ENCODE measurements at places on chromosomes 2 and 18.

DNA sequence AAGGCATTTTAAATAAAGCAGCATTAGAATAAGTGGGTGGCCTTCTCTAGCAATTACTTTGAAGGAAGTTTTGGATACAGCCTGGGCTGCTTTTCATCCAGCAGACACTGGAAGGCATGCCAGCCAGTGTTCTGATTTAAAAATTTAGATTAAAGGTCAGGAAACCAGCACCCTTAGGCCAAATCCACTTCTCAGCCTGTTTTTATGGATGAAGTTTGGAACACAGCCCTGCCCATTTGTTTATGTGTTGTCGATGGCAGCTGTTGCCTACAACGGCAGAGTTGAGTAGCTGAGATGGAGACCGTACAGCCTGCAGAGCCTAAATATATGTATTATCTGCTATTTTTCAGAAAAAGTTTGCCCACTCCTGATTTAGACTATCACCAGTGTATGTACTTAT is 313.6 kb upstream of the ACVR2A start:
- no peaks in the 10 kb centered on the region for H3K27me3 ChIP-seq
- no peaks in the 10 kb centered on the region for H3K36me3 ChIP-seq
- no peak overlapping the region for H3K4me3 ChIP-seq
- DNase-seq = no peak

DNA sequence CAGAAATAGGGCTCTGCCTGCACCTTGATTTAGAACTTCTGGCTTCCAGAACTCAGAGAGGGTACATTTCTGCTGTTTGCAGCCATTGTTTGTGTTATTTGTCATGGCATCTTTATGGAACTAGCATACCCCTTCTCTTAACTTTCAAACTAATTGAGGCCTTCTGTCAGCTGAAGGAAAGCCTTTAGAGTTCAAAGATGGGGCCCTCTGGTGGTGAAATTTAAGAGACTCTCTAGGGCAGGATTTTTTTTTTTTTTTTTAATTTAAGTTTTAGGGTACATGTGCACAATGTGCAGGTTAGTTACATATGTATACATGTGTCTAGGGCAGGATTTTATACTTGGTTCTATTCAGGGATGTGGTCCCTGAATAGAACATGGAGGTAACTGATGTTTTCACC is 260.6 kb upstream of the LINC00305 start:
- H3K27me3 ChIP-seq = no peaks in the 10 kb centered on the region
- DNase-seq = no peak
- no peak overlapping the region for H3K4me3 ChIP-seq
- H3K27ac ChIP-seq = no peak overlapping the region
- H3K36me3 ChIP-seq = no peaks in the 10 kb centered on the region

- H3K27me3 ChIP-seq = peaks cover 8% of the 10 kb centered on the region
- H3K4me3 ChIP-seq = no peak overlapping the region
Observed at GRCh38 chr18:505483-506122, 5.1 kb upstream of the COLEC12 start.

DNA sequence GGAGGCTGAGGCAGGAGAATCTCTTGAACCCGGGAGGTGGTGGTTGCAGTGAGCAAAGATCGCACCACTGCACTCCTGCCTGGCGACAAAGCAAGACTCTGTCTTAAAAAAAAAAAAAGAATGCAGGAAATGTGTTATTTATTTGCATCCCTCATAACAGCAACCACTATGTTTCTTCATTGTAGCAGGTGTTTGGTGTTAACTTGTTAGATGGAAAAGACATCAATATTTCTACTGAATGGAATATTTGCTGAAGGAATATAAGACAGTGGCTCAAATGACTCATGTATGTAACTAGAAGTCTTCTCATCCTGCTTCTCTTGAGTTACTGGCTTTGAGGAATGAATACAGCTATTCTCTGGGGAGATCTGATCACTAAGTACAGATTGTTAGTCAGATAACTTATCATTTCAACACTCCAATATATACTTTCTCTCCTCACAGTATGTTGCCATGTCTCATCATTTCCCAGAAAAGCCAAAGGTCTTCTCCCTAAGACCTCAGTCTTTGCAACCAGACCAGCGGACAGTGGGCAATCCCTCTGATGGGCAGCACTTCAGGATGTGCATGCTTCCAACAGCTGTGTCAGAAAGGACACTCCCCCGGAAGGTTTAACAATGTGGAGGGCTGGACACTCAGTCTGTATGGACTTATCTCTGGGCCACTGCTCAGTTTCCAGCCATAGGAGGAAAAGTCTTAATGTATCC is 104.4 kb upstream of the STK17B start:
- H3K4me1 ChIP-seq = peaks cover 7% of the 10 kb centered on the region
- H3K4me3 ChIP-seq = no peak overlapping the region
- H3K27me3 ChIP-seq = no peaks in the 10 kb centered on the region
- no peak for DNase-seq
- H3K27ac ChIP-seq = no peak overlapping the region

DNA sequence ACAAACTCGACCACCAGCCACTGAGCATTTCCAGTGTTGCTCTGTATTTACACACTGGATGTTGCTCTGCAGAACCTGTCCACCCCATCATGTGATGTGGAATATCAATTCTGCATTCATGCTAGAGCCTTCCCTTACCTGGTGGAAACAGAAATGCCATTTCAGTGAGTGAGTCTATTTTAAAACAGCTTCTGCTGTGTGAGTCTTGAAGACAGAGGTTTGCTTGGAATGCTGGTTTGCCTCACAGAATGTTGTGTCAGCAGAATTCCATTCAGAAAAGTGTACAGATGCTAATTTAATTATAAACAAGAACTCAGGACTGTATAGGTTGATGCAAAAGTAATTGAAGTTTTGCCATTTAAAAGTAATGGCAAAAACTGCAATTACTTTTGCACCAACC is 118.3 kb downstream of the MAP3K20 start:
- no peaks in the 10 kb centered on the region for H3K27me3 ChIP-seq
- no peak overlapping the region for H3K27ac ChIP-seq
- peaks cover 79% of the 10 kb centered on the region for H3K4me1 ChIP-seq
- H3K36me3 ChIP-seq = peaks cover 12% of the 10 kb centered on the region

DNA sequence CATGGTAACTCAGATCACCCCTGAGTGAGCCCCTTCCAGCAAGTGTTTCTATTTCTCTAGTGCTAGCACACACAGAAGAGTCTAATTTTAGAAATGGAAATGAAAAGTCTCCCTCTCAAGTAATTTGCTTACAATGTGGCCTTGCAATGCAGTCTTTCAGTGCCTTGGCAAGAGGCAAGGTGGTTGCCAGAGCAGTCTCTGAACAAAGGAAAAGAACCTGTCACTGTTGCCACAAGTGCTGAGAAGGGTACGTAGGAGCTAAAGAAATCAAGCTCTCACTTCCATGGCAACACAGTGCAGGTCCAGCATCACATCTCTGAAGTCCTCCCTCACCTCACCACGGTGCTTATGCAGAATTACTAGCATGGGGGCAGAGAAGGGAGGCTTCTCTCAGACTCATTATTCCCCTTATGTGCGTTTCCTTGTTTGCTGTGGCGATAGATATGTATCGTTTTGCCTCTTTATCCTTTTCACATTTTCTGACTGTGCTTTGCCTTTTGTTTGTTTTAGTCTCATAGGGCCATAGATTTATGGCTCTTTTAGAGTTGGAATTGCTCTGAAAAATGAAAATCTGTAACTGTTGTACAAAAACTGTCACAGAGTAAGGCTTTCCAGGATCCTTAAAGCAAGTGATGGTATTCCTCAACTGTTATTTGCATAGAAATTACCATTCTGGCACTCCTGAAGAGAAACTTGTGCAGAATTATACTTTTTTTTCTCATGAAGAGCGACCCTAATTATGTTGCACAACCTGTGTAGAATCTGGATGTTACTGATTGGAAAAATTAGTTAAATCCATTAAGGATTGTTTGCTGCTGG is 164.8 kb downstream of the CCDC85A start:
- H3K27me3 ChIP-seq = no peaks in the 10 kb centered on the region
- H3K27ac ChIP-seq = no peak overlapping the region
- no peaks in the 10 kb centered on the region for H3K4me1 ChIP-seq

DNA sequence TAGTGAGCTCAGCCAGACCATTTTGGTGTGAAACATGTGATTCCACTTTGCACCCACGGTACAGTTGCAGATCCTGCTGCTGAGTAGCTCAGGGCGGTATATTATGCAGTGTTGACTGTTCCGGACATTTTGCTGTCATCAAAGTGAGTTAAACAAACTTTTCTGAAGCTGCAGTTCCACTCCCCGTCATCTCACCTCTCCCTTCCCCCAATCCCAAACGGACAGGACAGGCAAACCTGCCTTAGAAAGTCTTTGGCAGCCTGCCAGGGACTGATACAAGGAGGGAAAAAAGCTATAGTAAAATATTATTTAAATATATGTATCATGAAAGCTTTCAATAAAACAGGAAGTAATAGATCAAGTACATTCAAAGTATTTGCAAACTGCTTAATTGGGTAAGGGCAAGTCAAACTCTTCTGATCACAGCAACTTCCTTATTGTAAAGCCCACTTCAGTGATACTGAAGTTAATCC is 35.5 kb upstream of the SP5 start:
- DNase-seq = no peak
- H3K27me3 ChIP-seq = no peaks in the 10 kb centered on the region
- H3K4me1 ChIP-seq = no peaks in the 10 kb centered on the region
- H3K27ac ChIP-seq = no peak overlapping the region
- no peak overlapping the region for H3K4me3 ChIP-seq
- no peaks in the 10 kb centered on the region for H3K36me3 ChIP-seq

DNA sequence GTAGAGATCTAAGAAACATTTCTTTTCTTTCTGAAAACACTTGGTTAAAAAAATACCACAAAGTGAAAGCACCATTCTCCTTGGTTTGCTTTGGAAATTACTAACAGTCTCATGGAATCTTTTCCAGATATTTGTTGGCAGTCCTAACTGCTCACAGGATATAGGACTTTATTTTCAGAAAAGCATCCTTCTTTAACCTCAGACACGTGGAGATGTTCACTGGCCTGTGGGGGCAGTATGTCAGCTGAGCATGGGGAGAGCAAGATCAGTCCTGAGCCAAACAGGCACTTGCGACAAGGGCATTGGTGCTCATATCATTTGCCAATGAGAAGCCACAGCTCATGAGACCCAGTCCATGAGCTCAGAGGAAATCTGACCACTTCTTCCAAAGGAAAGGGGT is 371.9 kb downstream of the NBAS start:
- H3K27me3 ChIP-seq = no peaks in the 10 kb centered on the region
- DNase-seq = no peak
- no peak overlapping the region for H3K27ac ChIP-seq
- no peak overlapping the region for H3K4me3 ChIP-seq
- peaks cover 47% of the 10 kb centered on the region for H3K36me3 ChIP-seq
- no peaks in the 10 kb centered on the region for H3K4me1 ChIP-seq

DNA sequence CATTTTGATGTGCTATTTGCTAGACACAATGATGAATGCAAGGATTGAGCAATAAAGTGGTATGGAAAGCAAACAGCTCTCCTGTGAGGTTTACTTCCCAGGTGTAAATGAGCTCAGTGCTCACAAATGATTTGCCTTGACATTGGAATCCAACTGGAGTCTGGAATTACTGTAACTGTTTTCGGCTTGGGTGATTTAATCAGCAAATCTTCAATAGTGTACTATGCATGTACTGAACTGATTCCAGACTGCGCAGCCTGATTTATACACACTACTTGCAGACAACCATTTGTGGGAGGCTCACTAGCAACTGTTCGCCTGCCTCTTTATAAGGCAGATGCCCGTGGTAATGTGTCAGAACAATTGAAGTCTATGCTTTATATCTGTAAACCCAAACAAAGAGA is 27.9 kb upstream of the SOX11 start:
- H3K36me3 ChIP-seq = no peaks in the 10 kb centered on the region
- H3K27ac ChIP-seq = no peak overlapping the region
- no peak overlapping the region for H3K4me3 ChIP-seq
- DNase-seq = no peak
- no peaks in the 10 kb centered on the region for H3K4me1 ChIP-seq

DNA sequence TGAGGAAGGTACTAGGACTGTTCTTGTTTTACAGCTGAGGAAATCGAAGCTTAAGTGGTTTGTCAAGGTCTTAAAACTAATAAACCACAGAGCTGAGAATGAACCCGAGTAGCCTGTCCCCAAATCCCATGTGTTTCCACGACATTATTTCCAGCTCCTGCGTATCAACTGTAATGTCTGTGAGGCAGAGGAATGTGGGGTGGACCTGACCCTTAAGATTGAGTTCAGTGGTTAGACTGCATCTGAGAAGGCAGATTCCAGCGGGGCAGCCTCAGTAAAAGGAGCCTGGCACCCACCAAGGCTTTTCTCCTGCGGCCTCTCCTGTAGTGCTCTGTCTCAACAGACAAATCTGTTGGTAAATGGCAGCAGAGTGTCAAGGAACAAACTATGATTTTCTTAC is 81.9 kb upstream of the TMEM178A start:
- no peak overlapping the region for H3K4me3 ChIP-seq
- no peak overlapping the region for H3K27ac ChIP-seq
- no peaks in the 10 kb centered on the region for H3K27me3 ChIP-seq
- DNase-seq = no peak
- no peaks in the 10 kb centered on the region for H3K4me1 ChIP-seq
- no peaks in the 10 kb centered on the region for H3K36me3 ChIP-seq

DNA sequence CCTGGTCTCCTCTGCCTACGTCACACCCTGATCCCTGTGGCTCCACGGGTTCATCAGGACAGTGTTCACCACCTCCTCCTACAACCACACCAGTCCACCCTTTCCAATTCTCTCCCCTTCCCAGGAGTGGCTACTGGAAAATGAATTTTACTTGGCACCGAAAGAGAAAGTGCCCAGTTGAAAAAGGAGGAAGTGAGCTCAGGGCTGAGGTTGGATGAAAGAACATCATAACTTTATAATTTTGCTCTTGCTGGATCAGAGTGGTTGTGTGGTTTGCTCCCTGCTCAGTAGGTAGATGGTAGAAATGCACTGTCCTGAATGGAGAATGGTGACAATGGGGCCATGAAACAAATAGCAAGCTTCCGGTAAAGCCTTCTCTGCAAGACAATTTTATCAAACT is 140.3 kb upstream of the DDX18 start:
- no peaks in the 10 kb centered on the region for H3K36me3 ChIP-seq
- H3K4me1 ChIP-seq = no peaks in the 10 kb centered on the region
- H3K27ac ChIP-seq = no peak overlapping the region

Measured in heart right ventricle (tissue), 16 donors.